ENCODE measurements at places on chromosomes 16 and 17.

DNA sequence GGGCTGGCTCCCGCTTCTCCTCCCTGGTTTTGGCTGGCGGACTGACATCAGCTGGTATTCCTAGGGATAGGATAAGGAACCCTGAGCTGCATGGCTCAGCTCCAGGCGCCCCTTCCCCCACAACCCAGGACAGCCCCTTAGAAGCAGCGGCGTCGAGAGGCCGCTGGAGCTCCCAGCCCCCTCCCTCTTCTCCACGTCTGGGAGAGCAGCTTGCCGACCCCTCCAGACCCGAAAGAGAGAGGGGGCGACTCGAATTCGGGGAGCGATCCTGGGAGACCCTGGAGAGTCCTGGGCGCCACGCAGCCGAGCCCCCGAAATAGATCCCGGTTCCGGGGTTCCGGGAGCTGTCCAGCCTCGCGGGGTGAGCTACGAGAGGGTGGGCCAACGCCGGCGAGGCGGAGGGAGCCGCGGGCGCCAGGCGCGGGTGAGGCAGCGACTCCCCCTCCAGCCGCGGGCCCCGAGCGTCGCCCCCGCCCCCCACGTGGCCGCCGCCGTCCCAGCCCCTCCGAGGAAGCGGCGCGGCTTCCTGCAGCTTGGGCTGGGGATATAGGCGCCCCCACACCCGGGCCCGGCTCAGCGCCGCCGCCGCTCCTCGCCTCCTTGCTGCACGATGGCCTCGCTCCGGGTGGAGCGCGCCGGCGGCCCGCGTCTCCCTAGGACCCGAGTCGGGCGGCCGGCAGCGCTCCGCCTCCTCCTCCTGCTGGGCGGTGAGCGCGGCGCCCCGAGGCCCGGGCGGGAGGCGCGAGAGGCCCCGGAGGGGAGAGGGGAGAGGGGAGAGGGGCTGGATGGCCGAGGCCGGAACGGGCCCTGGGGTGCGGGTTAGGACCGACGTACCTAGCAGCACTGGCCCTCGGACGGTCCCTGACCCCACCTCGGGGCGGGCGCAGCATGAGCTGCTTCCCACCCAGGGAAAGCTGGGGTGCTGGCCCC is at the start of gene RAMP2:
Gene RAMP2 (plus strand): TSS at position 576 of the 930 bp plus-strand sequence. CDS start 35 bp downstream, at position 611.
- DNase-seq = no peak

DNA sequence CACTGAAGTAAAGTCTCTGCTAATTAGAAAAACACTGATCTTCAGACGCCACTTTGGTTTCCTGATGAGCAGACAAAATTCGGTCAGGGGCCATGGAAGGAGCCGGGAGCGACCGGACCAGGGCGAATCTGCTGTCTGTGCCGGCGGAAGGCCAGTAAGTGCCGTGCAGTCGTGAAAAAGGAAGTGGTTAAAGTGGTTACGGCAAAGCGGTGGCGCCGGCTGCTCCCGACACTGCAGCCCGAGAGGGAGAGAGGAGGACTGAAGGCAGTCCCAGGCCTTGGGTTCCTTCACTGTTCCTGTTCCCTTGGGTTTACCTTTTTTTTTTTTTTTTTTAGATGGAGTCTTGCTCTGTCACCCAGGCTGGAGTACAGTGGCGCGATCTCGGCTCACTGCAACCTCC is 17.3 kb upstream of the HEXD start:
- DNase-seq = no peak

- DNase-seq = no peak
Measured at GRCh38 chr16:75113541-75114121, 2.9 kb downstream of the LDHD start.

DNA sequence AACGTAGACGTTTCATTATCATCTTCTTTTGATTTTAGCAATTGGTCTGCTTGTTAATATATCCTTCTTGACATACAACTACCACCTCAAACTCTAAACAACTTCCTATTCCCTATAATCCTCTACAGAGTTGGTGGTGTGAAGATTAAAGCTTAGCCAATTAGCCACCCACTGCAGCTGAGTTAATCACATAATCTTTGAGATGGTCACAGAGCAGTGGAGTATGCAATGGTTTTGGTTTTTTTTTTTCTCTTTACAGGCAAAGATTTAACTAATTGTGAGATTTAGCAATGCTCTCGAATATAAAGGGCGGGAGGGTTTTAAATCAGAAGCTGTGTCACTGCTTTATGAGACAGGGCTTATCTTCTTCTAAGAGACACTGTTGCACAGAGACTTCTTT is 37.0 kb downstream of the STX8 start:
- DNase-seq = no peak

- DNase-seq = no peak
Measured at GRCh38 chr16:29760567-29761279, 14.9 kb upstream of the C16orf54 start.

DNA sequence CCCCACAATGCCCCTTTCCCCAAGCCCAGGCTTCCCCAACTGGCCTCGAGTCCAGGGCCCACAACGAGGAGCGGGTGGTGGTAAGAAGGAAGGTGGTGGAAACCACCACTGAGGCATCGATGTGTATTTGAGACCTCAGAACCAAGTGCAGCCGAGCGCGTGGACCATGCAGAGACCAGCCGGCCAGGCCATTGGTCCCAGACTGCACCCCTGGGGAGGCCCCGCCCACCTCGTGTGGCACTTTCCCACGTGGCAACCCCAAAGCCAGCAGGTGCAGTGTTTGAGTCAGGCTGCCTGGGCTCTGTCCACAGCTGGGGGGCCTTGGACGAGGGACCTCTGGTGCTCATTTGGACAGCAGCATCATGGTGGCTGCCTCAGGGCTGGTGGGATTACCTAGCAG is 28.1 kb upstream of the BAHCC1 start:
- no peak for DNase-seq

GRCh38 chr16:3776316-3776715 is 59.0 kb upstream of the TRAP1 start:
- no peak for DNase-seq

- DNase-seq = no peak
Measured at GRCh38 chr17:43578404-43578698, 32.2 kb upstream of the ETV4 start.

GRCh38 chr16:74752756-74753155 is 21.9 kb downstream of the FA2H start:
- DNase-seq = no peak

DNA sequence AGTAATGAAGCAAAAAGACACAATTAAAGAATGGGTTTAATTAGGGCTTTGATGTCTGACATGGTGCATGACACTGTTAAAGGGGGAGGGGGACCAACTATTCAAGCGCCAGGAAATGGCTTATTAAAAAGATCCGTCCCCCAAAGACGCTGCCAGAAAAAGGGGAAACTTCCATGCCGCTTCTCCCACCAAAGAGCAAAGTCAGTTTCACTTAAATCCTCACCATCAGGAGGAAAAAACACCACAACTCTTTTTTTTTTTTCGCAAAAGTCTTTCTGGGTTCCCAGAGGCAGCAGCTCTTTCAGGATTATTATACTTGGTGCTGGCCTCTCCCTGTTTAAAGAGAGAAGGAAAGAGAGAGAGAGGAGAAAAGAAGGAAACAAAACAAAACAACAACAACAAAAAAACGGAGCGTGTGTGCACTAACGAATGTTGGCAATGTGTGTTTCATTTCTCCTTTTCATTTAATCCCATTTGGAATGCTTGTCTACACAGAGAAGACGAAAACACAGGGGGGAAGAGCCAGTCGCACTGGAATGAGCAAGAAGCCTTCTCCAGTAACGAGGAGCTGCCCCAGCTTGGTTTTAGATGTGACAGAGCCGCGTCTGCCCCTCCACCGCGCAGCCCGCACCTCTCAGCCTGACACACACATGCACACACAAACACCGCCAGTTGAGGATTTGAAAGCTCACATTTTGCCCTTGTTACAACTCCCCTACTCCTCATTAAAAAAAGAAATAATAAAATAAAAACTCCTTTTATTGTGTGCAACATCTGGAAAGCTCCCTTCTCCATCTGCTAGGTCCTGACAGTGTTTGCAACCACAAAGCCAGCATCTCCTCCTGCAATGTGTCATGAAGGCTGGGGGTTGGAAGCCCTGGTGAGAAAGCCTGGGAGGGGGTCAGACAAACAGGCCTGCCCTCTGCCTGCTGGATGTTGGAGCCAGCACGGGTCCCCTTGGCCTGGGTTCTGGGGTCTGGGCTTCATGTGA is 32.7 kb upstream of the AXIN2 start:
- no peak for DNase-seq
